ENCODE measurements at places on chromosomes 5 and 9.

- no peak for DNase-seq
Observed at GRCh38 chr9:105877721-105878120, 183.4 kb downstream of the TMEM38B start.

- DNase-seq: no peak
Observed at GRCh38 chr5:119541716-119542115, 87.6 kb upstream of the FAM170A start.

DNA sequence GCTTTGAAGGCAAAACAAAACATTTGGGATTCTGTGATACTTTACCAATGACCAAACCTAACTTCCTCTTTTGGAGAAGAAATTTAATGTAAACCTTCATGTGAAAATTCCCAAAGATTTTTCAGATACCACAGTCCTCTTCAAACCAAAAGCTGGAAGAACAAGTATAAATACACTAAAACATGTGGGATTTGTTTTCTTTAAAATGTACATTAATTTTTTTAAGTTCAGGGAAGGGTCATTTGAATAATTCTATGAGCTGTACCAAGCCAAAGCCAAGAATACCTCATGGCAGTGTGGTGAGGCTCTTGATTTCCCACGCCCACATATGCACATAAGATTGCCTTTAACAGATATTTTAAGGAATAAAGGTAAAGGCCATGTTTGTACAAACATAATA is 28.4 kb upstream of the ITGA1 start:
- DNase-seq: no peak

- DNase-seq: no peak
Observed at GRCh38 chr5:74188351-74189105, 452.0 kb downstream of the ENC1 start.

- DNase-seq: no peak
Observed at GRCh38 chr5:116564312-116564711, 10.3 kb downstream of the SEMA6A start.

DNA sequence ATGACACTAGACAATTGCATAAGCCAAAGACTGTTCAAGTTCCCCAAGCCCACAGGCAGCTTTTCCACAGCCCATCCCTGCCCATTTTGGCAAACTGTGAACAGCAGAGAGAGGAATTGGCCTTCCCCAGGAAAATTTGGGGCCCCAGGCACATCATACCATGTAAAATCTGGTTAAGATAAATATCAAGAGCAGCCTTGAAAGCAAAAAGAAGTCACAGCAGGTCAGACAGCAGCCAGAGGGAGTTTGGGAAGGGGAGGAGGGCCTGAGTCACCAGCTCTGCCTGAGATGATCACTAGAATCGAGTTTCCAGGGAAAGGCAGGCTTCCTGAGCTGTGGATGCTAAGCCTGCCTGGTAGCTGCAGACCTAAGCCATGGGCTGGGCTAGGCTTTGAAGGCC is 179.2 kb downstream of the RFK start:
- no peak for DNase-seq

- no peak for DNase-seq
Observed at GRCh38 chr5:170200876-170201275, 31.9 kb upstream of the C5orf58 start.

- no peak for DNase-seq
Observed at GRCh38 chr5:26553079-26553478, 485.3 kb downstream of the CDH9 start.

DNA sequence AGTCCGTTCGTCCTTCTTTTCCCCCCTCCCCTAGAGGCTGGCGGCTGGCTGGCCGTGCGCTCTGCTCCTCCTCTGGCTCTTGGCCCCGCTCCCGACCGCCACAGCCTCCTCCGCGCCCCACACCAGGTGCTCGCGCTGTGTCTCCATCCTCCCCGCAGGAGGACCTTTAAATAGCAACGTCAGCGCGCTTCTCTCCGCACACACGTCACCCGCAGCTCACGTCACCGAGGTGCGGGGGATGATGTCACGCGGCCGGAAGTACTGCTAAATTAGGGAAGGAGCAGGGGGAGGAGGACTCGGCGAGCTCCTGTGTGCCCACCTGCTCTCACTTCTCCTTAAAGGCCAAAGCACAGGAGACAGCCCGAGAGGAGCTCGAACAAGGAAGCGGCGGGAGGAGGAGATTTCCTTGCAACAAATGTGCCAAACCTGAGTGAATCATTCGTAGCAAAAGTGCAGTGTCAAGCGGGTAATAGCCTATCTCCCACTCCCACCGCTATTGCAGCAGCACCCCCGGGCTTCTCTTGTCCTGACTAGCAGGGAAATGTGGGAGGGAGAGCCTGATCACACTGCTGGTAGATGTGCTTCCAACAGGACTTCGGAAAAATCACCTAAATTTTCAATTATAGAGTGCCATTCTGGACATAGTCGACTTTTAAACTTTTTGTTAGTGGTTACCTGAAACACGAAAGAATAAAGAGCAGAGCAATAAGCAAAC is 614 bp upstream of the HOMER1 start:
- DNase-seq: peak; percentile 77

GRCh38 chr9:104850786-104851545 is 77.0 kb downstream of the ABCA1 start:
- DNase-seq: no peak

GRCh38 chr5:168176251-168176650 is 115.2 kb upstream of the WWC1 start:
- DNase-seq: no peak

DNA sequence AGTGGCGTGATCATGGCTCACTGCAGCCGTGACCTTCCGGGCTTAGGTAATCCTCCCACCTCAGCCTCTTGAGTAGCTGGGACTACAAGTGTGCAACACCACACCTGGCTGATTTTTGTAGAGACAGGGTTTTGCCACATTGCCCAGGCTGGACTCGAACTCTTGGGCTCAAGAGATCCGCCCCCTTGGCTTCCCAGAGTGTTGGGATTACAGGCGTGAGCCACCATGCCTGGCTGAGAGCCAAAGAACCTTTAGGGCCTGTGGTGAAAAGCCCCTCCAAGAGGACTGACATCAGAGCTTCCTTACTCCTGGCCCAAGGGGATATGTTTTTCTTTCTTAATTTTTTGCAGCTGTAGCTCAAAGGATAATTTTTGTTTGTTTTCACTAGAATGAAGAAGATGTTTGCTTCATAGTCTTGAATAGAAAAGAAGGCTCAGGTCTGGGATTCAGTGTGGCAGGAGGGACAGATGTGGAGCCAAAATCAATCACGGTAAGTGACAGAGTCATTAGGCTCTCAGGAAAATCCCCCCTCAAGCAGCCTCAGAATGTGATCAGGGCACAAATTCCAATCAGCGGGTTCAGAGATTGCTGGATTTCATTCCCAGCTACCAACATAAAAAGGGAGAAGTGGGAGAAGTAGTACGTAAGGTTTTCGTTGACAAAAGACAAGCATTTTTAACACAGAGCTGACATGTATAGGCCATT is 77.1 kb downstream of the GOLPH3 start:
- no peak for DNase-seq

GRCh38 chr9:132810314-132810713 is 67.8 kb downstream of the AK8 start:
- DNase-seq: no peak

GRCh38 chr9:134708672-134709038 is 67.1 kb downstream of the COL5A1 start:
- DNase-seq: no peak

GRCh38 chr5:33997331-33997983 is 10.4 kb downstream of the AMACR start:
- no peak for DNase-seq

DNA sequence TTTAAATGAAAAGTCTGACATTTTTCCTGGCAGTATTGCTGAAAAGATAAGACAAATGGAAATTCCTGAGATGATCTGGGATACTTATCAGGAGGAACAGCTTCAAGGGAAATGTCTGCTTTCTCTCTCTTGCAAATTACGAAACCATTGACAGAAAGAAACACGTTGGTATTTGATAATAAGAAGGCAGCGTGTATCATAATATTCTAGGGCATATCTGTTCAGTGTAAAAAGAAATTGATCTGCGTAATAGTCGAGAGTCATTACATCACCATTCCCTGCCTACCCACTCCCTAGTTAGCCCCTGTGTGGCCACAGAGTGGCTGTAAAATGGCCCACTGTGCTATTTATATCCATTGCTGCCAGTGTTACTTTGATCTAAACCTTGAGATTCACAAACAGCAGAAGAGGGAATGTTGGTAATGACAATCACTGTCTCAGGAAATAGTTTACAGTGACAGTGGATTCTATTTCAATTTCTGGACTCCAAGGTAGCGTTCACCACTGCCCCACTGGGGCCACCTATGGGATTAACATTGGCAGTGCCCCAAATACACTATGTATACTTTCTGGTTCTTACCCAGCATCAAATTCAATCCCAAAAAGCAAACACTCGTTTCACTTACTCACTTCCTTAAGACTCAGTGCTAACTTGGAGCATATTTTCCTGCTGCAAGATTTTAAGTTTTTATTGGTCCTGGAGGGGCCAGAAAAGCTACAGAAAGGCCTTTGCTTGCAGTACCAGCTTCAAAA is 133.4 kb upstream of the GAS1 start:
- DNase-seq: no peak

GRCh38 chr5:50623666-50624065 is 42.8 kb upstream of the PARP8 start:
- no peak for DNase-seq

DNA sequence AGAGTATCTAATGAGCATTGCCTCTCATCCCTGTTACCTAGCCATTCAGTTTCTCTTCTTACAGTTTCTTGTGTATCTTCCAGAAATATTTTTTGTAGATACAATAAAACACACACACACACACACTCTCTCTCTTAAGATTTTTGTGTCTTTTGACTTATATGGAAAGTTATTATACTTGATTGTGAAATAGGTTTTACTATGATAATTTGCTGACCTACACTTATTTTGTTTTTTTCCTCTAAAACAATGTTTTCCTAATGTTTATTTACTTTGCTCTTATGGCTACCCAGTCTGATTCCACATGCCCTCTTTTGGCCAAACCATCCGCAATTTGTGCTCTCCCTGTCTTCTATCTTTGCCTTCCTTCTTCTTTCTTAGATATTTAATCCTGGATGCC is 25.3 kb downstream of the LRRTM2 start:
- DNase-seq: no peak

DNA sequence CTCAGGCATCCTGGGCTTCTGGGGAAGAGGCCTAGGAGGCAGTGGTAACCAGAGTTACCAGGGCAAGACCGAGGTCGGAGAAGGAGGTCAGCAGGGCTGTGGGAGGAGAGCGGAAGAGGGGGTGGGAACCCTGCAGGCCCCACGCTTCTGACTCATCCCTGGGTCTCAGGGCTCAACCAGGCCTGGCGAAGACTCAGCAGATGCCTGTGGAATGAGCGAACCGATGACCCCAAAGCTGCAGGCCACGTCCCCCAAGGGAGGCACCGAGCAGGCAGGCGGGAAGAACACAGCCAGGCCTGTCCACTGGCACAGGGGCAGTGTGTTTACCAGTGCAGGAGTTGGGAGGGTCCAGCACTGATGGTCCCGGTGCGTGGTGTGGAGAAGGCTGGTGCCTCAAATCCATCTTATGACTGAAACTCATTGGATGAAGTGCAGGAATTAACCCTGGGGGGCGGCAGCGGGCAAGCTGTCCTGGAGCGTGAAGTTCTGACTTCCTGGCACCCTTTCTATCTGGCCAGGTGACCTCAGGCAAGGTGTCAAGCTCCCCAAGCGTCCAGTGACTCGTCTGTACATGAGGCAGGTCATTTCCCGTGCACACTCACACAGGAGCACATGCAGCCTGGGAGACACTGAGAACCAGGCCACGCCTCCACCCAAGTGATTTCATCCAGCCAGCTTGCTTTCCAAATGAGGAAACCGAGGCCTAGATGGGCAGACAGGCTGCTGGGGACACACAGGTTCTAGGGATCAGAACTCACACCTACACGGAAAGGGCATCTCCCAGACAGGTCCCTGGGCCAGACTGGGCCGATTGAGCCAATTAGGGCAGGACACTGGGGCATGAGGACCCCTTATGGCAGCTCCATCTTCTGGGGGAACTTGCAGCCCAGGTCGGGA is 69.1 kb downstream of the ADAMTS2 start:
- no peak for DNase-seq

- DNase-seq: no peak
Observed at GRCh38 chr9:127676638-127677037, 30.1 kb upstream of the CFAP157 start.

GRCh38 chr9:69946800-69947437 is 96.7 kb upstream of the MAMDC2 start:
- no peak for DNase-seq

DNA sequence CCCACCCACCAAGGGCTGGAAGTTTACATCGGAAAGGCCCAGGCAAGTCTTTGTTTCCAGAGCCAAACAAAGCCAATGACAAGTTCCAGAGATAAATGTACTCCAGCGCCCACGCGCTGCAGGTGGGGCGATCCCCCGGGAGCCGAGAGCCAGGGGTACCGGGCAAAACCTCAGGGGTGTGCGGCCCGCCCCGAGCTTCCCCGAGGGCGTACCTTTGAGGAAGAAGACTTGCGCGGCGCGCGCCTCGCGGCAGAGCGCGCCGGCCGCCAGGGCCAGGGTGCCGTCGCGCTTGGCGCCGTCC is 671 bp downstream of the DUSP1 start:
- DNase-seq: no peak

GRCh38 chr5:513216-514100 is 10.8 kb downstream of the SLC9A3 start:
- DNase-seq: no peak

DNA sequence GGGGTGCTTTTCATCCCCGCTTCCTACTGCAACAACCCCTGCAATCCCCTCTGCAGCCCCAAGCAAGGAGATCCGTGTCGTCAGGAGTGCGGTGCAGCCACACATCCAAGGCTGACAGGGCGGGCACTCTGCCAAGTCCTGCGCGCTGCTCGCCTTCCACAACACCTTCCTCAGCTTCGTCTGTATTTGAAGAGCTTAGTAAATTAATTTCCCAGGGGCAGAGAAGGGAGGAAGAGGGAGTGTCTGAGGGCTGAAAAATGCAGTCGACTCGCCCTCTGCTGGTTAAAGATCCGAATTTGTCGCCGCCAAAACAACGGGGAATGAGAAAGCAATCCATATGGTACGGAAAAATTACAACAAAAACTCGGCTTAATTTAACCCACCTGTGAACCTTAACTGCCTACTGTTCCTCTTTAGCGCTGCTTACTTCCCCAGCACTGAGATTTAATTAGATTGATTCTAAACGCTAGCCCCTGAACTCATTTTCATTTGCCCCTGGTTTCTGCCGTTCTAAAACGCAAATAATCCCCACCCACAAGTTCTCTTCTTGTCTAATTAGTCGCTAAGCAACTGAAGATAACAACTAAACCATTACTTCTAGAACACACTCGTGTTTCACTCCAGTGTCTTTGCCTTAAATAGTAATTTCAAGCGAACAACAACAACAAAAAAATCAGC is 10.9 kb upstream of the PCDHB1 start:
- DNase-seq: no peak

- no peak for DNase-seq
Observed at GRCh38 chr9:101486693-101487442, 46.8 kb upstream of the RNF20 start.

- DNase-seq: no peak
Observed at GRCh38 chr5:172904643-172905345, 54.4 kb upstream of the RPL26L1 start.

Data from stimulated activated CD8-positive, alpha-beta memory T cell treated with anti-CD3 and anti-CD28 coated beads, Interleukin-7, amount 100 ng/mL, for 1 hour (primary cell).